ENCODE measurements at places on chromosomes 7 and 10. TPM values are rescaled to one million over a fixed set of nuclear protein-coding genes. Genes with fewer than 3 reads are reported as not detected.

DNA sequence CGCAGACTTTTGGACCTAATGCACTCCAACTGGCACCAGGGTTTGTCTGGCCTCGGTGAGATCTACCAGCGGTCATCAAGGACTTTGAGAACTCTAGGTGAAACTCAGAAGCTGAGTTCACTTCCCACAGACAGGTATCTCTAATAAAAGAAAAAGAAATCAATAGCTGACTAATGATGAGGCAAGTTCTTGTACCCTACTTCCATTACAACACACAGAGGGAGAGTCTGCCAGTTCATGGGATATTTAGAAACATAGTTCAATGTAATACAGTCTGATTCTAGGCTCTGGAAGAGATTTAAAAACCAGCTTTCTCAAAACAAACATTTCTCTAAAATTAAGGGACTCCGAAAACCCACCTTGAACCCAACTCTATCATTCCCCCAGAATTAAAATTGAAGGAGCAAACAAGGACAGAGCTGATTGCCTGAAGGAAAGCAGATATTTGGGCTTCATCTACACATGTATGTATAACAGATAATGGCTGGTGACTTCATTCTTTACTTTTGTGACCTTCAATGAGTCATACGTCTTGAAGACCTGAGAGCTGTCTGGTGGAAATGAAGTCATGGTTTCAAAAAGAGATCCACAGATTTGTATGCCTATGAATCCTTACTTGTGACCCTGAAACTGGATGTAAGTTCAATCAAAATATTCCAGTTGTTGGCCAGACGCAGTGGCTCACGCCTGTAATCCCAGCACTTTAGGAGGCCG, 2.7 kb upstream of the PNLIPRP1 start:
- no peak overlapping the region for H3K4me3 ChIP-seq
- no peak for DNase-seq
- H3K36me3 ChIP-seq = no peaks in the 10 kb centered on the region

GRCh38 chr7:2566890-2567678, 8.3 kb downstream of the IQCE start:
- H3K4me1 ChIP-seq = peaks cover 14% of the 10 kb centered on the region
- no peak for DNase-seq

DNA sequence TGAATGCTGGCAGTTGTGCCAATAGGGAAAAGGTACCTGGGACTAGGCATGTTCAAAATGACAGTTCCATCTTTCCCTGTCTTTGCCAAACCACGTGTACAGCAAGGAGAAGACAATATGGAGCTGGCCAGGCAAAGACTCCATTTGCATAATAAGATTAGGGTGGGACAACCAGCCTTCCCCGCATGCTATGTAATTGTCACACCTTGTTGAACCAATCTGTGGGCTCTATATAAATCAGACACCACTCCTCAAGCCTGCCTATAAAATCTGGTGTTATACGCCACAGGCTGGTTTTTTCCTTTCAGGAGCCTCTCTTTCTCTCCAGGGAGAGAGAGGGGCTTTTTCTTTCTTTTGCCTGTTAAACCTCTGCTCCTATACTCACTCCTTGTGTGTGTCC, 11.0 kb upstream of the NUB1 start:
- no peak overlapping the region for H3K4me3 ChIP-seq
- H3K27me3 ChIP-seq = no peaks in the 10 kb centered on the region
- H3K4me1 ChIP-seq = no peaks in the 10 kb centered on the region
- DNase-seq = no peak
- H3K36me3 ChIP-seq = no peaks in the 10 kb centered on the region
- no peak overlapping the region for H3K27ac ChIP-seq

DNA sequence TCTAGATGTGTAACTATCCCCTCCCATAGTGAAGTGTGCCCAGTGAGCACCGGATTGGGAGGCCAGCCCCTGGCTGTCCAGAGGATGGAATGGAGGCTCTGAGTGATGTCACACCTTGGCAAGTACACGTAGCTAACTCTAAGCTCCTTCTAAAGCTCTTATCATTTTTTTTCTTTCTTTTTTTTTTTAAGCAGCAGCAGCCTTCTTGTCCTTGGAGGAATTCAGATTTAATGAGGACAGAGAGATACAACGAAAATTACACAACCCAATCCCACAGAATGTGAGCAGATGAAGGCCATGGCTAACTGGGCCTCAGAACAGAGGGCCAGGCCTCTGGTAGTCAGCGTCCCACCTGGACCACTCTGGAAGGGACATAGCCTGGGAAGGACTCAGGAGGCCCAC, 11.3 kb downstream of the TNS3 start:
- peaks cover 50% of the 10 kb centered on the region for H3K4me1 ChIP-seq
- no peaks in the 10 kb centered on the region for H3K36me3 ChIP-seq
- H3K27me3 ChIP-seq = no peaks in the 10 kb centered on the region
- no peak overlapping the region for H3K4me3 ChIP-seq
- H3K27ac ChIP-seq = peak overlapping the region; percentile 79
- DNase-seq = no peak

The PLEKHS1 gene
- not detected for total RNA-seq

GRCh38 chr10:12999849-13000248, 1.7 kb downstream of the CCDC3 start:
- H3K4me1 ChIP-seq = no peaks in the 10 kb centered on the region
- no peak overlapping the region for H3K4me3 ChIP-seq
- no peak for DNase-seq
- no peak overlapping the region for H3K27ac ChIP-seq
- H3K36me3 ChIP-seq = no peaks in the 10 kb centered on the region

GRCh38 chr7:158164101-158165095, 423.2 kb downstream of the PTPRN2 start:
- no peak overlapping the region for H3K4me3 ChIP-seq
- no peaks in the 10 kb centered on the region for H3K36me3 ChIP-seq

DNA sequence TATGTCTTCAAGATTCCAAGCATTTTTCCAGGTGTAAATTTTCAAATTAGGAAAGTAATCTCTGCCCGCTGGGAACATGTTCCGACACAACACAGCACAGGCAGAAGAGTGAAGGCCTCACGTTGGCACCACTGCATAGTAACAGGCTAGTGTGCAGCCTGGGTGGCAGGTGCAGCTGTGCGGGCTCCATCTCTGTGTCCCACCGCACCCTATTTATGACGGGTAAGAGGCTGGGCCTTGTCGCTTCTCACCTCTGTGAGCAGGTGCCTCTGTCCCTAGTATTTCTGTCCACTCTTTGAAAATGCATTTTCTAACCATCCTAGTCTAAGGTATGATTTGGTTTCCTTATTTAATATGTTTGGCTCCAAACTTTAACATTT, 24.1 kb downstream of the VIPR2 start:
- no peaks in the 10 kb centered on the region for H3K4me1 ChIP-seq
- no peak overlapping the region for H3K4me3 ChIP-seq
- H3K27ac ChIP-seq = no peak overlapping the region
- H3K36me3 ChIP-seq = no peaks in the 10 kb centered on the region
- H3K27me3 ChIP-seq = no peaks in the 10 kb centered on the region

GRCh38 chr10:24552346-24553016, 171.2 kb downstream of the ARHGAP21 start:
- H3K27ac ChIP-seq = no peak overlapping the region
- H3K27me3 ChIP-seq = no peaks in the 10 kb centered on the region
- DNase-seq = peak; percentile 47
- no peaks in the 10 kb centered on the region for H3K4me1 ChIP-seq
- no peaks in the 10 kb centered on the region for H3K36me3 ChIP-seq
- H3K4me3 ChIP-seq = no peak overlapping the region

DNA sequence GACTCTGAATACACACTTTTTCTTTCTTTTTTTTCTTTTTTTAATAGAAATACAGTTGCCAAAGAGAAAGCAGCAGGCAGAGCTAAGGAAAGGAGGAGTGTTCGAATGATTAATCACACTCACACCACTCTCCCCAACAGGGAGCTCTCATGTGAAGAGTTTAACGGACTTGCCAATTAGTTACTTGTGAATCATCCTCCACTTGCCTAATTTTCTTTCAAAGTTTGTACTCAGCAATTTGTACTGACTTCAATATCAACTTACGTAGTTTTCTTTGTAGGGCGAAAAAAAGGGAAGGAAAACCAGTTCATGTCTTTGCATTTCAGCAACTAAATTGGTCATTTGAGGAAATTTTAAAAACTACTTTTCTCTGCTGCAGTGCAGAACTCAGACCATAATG, 109.2 kb downstream of the PIP4K2A start:
- DNase-seq = no peak
- H3K4me1 ChIP-seq = peaks cover 16% of the 10 kb centered on the region
- peak overlapping the region; percentile 48 for H3K27ac ChIP-seq
- no peak overlapping the region for H3K4me3 ChIP-seq

DNA sequence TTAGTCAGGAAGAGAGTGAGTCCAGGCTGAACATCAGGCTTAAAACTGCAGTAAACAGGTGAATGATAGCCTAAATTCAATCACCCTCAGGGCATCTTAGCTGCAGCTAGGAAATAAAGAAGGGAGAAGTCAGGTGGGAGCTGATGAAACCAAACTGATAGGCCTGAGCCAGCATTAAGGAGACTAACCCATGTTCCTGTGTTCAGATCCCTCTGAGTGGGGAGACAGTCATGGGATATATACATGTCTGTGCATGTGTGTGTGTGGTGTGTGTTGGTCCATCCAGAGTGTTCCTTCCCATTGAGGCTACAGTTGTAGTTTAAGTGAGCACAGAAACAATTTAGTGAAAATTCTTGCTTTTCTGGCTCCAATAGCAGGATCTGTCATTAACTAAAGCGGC, 480.9 kb downstream of the PHTF2 start:
- DNase-seq = no peak
- no peaks in the 10 kb centered on the region for H3K4me1 ChIP-seq
- H3K27ac ChIP-seq = no peak overlapping the region
- no peak overlapping the region for H3K4me3 ChIP-seq
- no peaks in the 10 kb centered on the region for H3K27me3 ChIP-seq
- H3K36me3 ChIP-seq = no peaks in the 10 kb centered on the region

- no peaks in the 10 kb centered on the region for H3K36me3 ChIP-seq
- H3K27me3 ChIP-seq = peaks cover 69% of the 10 kb centered on the region
- H3K4me1 ChIP-seq = no peaks in the 10 kb centered on the region
- no peak for DNase-seq
These were observed 6.0 kb upstream of the GATA3 start for GRCh38 chr10:8048281-8049008.

The FZD8 gene
- 15.6 TPM for total RNA-seq

The GPR85 gene
- 2.3 TPM for total RNA-seq

DNA sequence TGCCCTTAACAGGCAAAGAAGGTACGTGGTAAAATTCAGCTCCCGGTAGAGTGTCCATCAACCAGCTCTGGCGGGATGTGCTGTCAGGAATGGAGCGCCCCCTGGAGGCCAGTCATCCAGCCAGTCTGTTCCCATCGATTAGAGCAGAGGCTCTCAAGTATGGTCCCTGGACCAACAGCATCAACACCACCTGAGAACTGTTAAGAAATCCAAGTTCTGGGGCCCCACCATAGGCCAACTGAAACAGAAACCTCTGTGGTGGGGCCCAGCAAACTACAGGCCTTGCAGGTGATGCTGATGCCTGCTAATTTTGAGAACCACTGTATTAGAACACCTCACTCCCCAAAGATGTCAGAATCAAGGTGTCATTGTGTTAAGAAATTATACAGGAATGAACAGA, 109.2 kb downstream of the DPY19L1 start:
- H3K4me3 ChIP-seq = no peak overlapping the region
- no peaks in the 10 kb centered on the region for H3K4me1 ChIP-seq
- no peaks in the 10 kb centered on the region for H3K27me3 ChIP-seq
- DNase-seq = no peak
- no peak overlapping the region for H3K27ac ChIP-seq
- H3K36me3 ChIP-seq = no peaks in the 10 kb centered on the region

GRCh38 chr7:121026159-121026558, 37.6 kb downstream of the CPED1 start:
- no peaks in the 10 kb centered on the region for H3K36me3 ChIP-seq
- H3K27ac ChIP-seq = peak overlapping the region; percentile 78
- no peak for DNase-seq
- no peaks in the 10 kb centered on the region for H3K27me3 ChIP-seq
- H3K4me3 ChIP-seq = no peak overlapping the region

The BEND7 gene
- total RNA-seq = 11.6 TPM

- no peak for DNase-seq
- no peak overlapping the region for H3K27ac ChIP-seq
These were observed 54.5 kb downstream of the COL1A2 start for GRCh38 chr7:94449151-94449725.

The GDF10 gene
- total RNA-seq = 0.63 TPM

- no peaks in the 10 kb centered on the region for H3K4me1 ChIP-seq
- H3K36me3 ChIP-seq = no peaks in the 10 kb centered on the region
- no peaks in the 10 kb centered on the region for H3K27me3 ChIP-seq
- no peak for DNase-seq
- H3K27ac ChIP-seq = no peak overlapping the region
These were observed 26.5 kb downstream of the ASNS start for GRCh38 chr7:97845622-97846203.

DNA sequence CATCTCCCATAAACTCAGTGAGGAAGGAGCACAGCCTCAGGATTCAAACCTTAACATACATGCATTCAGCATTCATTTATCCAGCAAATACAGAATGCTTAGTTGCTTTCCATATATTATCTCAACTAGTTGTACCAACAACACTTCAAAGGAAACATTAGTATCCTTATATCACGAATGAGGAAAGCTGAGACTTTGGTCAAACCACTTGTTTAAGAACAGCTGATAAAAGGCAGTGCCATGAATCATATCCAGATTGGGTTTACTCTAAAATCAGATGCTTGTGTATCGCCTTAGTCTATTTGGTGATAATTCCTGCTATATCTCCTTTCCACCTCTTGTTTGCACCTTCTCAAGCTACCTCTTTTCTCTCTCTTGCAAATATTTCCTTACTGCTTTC, 1.9 kb upstream of the CPED1 start:
- H3K27ac ChIP-seq = no peak overlapping the region
- H3K4me3 ChIP-seq = no peak overlapping the region
- no peaks in the 10 kb centered on the region for H3K36me3 ChIP-seq

DNA sequence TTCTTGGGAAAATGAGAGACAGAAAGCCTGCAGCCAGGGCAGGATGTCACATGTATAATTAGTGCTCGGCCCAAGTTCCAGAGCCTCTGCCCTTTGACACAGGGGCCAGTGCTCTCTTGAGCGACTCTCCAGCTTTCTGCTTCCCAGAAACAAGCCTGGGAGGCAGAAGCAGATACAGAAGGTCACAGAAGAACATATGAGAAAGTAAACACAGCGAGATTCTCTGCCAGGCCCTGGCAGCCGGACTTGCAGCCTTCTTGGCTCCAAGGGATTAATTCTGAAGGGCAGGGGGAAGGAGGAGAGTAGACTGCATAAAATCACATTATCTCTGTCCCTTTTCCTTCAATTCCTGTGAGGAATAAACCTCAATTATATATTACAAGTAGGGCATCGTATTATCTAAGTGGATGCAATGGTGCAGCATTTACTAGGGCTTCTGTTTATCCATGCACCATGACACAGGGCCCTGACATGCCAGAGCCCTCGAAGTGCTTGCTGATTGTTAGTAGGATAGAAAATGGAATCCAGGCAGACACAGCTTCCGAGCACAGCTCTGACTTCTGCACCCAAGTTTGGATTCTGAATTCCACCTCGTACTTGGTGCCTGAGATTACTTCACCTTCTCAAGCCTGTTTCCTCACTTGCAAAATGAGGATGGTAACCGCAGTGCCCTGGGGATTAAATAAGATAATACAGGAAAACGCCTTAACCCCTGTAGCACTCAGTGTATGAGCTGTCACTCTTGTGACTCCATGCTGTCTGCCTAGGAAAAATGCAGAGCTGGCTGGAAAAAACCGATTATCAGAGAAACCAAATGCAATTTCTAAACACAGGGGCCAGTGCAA, 536.5 kb downstream of the TNS3 start:
- no peaks in the 10 kb centered on the region for H3K27me3 ChIP-seq
- DNase-seq = no peak
- H3K36me3 ChIP-seq = no peaks in the 10 kb centered on the region

- H3K4me1 ChIP-seq = no peaks in the 10 kb centered on the region
- H3K27me3 ChIP-seq = no peaks in the 10 kb centered on the region
- no peak for DNase-seq
- peaks cover 44% of the 10 kb centered on the region for H3K36me3 ChIP-seq
- no peak overlapping the region for H3K27ac ChIP-seq
These were observed 87.5 kb downstream of the RGS10 start for GRCh38 chr10:119454990-119455389.

The ERLIN1 gene
- total RNA-seq = 10.8 TPM
